ENCODE measurements at places on chromosomes 12 and 14. TPM values are rescaled to one million over a fixed set of nuclear protein-coding genes. Genes with fewer than 3 reads are reported as not detected.

RIPK3 gene
- not detected for total RNA-seq

- H3K4me1 ChIP-seq: no peaks in the 10 kb centered on the region
- no peaks in the 10 kb centered on the region for H3K27me3 ChIP-seq
- no peaks in the 10 kb centered on the region for H3K36me3 ChIP-seq
- no peak overlapping the region for H3K4me3 ChIP-seq
- H3K27ac ChIP-seq: no peak overlapping the region
Observed at GRCh38 chr12:82757656-82758055, 71.0 kb downstream of the TMTC2 start.

DNA sequence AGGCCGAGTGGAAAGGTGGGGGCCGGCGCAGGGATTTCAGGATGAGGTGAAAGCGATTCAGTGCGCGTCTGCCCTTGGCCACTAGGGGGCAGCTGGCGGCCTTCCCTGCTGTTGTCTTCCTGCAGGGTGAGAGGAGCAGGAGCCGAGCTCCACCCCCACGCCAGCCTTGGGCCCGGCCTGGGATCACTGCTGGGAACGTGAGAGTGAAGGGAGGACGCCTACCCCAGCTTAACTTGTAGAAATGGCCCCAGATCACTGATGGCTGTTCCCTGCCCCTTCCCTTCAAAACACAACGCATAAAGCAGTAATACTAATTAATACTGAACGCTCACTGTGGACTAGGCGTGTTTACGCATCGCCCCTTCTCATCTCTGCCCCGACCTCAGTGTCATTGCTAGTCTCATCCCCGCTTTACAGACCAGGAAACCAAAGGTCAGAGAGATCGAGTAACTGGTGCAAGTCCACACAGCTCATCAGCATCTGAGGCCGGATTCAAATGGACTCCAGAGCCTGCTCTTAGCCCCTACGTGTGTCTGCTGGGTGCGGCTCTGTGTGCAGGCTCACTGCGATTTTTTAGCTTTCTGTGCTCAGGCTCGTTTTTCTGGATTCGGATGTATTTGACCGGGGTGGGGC, 24.3 kb downstream of the MVK start:
- H3K27me3 ChIP-seq: no peaks in the 10 kb centered on the region
- H3K36me3 ChIP-seq: no peaks in the 10 kb centered on the region
- H3K27ac ChIP-seq: no peak overlapping the region
- H3K4me3 ChIP-seq: no peak overlapping the region
- peak; percentile 39 for DNase-seq

- no peak overlapping the region for H3K27ac ChIP-seq
- H3K4me1 ChIP-seq: no peaks in the 10 kb centered on the region
- DNase-seq: no peak
- no peaks in the 10 kb centered on the region for H3K36me3 ChIP-seq
Observed at GRCh38 chr14:34742270-34743115, 28.1 kb upstream of the CFL2 start.
